Aorta (tissue), 5 donors: ENCODE measurements at places on chromosomes 4 and X. TPM values are rescaled to one million over a fixed set of nuclear protein-coding genes. Genes with fewer than 3 reads are reported as not detected.

DNA sequence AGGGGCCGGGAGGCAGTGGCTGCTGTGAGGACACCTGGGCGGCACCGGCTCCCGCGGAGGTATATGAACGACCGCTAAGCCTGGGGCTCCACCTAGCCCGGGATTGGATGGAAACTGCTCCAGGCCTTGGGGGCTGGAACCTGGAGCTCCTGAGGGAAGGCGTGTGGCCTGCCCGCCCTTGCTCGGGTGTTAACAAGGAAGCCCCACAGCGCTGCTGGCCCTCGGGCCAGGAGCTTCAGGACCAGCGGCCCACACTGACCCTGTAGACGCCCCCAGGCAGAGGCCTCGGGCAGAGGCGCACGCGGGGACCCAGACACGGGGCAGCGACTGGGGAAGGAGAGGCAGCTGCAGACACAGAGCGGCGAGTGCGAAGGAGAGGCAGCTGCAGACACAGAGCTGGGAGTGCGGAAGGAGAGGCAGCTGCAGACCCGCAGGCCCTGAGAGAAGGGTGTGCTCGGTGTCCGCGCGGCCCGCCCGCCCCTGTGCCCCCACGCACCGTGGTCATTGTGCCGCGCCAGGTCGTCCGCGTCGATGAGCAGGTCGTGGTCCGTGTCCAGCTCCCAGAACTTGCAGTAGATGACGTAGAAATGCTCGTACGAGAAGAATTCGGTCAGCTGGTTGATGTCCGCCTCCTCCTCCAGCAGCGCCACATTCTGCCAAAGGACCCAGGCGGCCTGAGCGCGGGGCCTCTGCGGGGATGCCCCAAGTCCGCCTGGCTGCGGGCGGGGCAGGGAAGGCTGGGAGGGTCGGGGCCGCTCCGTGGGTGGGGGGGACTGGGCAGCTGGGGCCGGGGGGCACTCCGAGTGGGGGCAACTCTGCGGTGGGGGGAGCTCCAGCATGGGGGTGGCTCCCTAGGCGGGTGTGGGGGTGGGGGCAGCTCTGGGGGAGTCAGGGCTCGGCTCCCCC is 26.7 kb upstream of the GTPBP6 start:
- H3K27ac ChIP-seq: no peak overlapping the region
- H3K4me1 ChIP-seq: no peaks in the 10 kb centered on the region
- H3K4me3 ChIP-seq: no peak overlapping the region
- peak; percentile 25 for DNase-seq
- no peaks in the 10 kb centered on the region for H3K36me3 ChIP-seq
- H3K27me3 ChIP-seq: no peaks in the 10 kb centered on the region

DNA sequence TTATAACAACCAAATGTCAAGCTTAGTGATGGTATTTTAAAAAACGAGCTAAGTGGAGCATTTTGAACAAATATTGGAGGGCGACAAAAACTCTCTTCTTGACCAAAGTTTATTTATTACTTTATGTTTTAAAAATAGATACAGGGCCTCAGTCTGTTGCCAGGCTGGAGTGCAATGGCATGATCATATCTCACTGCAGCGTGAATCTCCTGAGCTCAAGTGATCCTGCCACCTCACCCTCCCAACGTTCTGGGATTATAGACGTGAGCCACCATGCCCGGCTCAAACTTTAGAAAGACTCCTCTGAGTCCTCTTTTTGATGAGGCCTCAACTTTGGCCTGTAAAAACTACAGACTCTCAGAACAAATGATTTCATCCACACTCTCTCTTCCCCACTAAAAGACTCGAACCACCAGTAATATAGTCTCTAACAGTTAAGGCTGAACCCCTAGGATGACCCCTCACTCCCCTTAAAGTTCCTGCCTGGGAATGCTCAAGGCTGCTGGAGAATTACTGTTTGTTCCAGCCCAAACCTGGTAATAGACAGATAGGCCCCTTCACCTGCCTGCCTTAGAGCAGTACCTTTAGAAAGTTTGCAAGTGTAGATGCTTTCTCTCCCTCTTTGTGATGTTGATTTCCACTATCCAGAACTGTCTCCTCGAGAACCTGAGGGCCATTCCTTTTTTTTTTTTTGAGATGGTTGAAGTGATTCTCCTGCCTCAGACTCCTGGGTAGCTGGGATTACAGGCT is 55.3 kb upstream of the HPSE start:
- H3K4me3 ChIP-seq: no peak overlapping the region
- H3K27ac ChIP-seq: no peak overlapping the region
- H3K27me3 ChIP-seq: no peaks in the 10 kb centered on the region
- H3K36me3 ChIP-seq: no peaks in the 10 kb centered on the region

DNA sequence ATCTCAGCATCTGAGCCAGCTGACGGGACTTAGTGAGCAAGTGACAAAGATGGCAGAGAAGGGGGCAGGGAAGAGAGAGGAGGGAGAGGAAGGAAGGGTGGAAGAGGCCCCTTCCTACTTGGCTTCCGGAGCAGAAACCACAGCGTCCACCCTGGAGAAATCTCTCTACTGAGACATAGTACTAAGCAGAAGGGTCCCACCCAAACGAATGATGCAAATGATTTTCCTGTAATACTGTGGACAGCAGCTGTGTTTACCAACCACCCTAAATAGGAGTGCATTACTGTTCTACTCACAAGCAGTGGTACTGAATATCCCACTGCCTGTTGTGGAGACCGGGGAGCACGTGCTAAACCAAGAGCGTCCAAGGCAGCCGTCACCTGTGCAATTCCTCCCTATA is 29.4 kb downstream of the DTHD1 start:
- H3K4me3 ChIP-seq: no peak overlapping the region
- no peaks in the 10 kb centered on the region for H3K36me3 ChIP-seq

DNA sequence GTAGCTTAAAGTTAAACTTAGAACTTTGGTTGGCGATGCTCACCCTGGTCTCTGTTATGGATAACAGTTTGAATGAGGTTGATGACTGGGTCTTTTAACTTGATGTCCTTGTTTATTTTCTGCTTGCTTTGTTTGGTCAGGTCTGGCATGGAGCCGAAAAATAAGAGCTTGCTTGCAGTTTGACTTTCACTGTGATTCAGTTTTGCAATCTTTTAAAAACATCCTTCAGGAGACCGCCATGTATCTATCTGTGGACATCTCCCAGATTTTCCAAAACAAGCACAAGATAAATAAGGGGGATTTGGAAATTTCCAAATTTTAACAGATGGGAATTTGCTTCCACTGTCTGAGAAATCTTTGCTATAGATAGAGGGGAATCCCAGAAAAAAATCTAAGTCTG is 246.7 kb downstream of the PALLD start:
- no peaks in the 10 kb centered on the region for H3K36me3 ChIP-seq
- no peak overlapping the region for H3K27ac ChIP-seq
- no peaks in the 10 kb centered on the region for H3K4me1 ChIP-seq
- no peak overlapping the region for H3K4me3 ChIP-seq

Gene SATL1
- total RNA-seq: not detected

Gene GLRB
- 7.7 TPM for total RNA-seq

DNA sequence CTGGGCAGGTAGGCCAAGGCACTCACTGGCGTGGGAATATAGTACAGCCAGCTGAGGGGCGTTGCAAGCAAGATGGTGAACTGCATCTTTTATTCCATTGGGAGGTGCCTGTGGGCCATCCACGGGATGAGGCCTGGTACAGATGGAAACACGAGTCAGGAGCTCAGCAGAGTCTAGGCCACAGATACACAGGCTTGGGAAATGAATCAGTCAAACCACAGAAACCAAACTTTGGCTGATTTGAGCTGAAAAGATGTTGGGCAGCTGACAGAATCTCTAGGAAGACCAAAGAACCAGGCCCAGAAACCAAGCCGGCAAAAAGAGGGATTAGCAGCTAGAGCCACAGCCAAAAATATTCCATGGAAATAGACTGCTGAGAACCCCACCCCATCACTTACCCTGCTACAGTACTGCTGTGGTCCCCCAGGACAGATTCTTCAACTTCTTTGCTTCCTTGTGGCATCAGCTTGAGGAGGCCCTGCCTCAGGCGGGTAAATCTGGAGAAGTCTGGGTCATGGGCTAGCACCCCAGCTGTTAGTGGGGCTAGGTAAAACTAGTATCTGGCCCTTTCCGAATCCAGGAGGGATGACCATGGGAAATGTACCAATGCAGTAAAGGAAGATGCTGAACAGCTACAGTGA is 75.4 kb downstream of the TMEM131L start:
- no peaks in the 10 kb centered on the region for H3K4me1 ChIP-seq
- H3K36me3 ChIP-seq: no peaks in the 10 kb centered on the region
- H3K27ac ChIP-seq: peak overlapping the region; percentile 34
- no peak for DNase-seq

- no peak overlapping the region for H3K4me3 ChIP-seq
- no peak overlapping the region for H3K27ac ChIP-seq
- H3K27me3 ChIP-seq: no peaks in the 10 kb centered on the region
Measured at GRCh38 chrX:7283741-7284140, 135.8 kb upstream of the PUDP start.

DNA sequence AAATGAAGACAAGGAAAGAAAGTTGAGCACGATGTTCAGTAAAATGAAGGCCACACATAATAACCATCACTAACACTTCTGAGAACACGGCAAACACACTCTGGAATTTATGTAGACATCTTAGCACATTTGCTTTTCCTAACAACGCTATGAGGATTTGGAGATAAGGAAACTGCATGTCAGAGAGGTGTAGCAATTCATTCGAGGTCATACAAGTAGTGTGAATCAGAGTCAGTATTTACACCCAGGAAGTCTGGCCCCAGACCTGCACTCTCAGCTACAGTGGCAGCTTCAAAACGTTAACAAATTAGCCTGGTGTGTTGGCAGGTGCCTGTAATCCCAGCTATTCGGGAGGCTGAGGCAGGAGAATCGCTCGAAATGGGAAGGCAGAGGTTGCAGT is 253.4 kb downstream of the PDGFC start:
- no peaks in the 10 kb centered on the region for H3K4me1 ChIP-seq
- H3K4me3 ChIP-seq: no peak overlapping the region
- H3K27ac ChIP-seq: no peak overlapping the region
- H3K27me3 ChIP-seq: no peaks in the 10 kb centered on the region
